ENCODE measurements at places on chromosomes 13 and 19.

- no peak for DNase-seq
These were observed 1210.2 kb upstream of the ATXN8OS start for GRCh38 chr13:68897331-68897928.

DNA sequence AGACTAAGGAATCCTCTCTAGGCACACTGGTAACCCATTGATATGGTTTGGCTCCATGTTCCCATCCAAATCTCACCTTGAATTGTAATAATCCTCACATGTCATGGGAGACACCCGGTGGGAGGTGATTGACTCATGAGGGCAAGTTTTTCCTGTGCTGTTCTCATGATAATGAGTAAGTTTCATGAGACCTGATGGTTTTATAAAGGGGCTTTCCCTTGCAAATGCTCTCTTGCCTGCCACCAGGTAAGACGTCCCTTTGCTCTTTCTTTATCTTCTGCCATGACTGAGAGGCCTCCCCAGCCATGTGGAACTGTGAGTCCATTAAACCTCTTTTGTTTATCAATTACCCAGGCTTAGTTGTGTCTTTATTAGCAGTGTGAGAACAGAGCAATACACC, 81.4 kb upstream of the GPC6 start:
- DNase-seq, result no peak

GRCh38 chr19:6864325-6864940, 22.9 kb upstream of the ADGRE1 start:
- no peak for DNase-seq

- DNase-seq, result no peak
These were observed at the start of gene FFAR3 for GRCh38 chr19:35357867-35358573. TSS of gene FFAR3 (plus strand) at chr19:35358460. CDS start at chr19:35358891, 431 bp downstream.
